ENCODE measurements at places on chromosomes 3 and 15. TPM values are rescaled to one million over a fixed set of nuclear protein-coding genes. Genes with fewer than 3 reads are reported as not detected.

Gene SEMA5B
- 3.1 TPM for polyA plus RNA-seq

Gene GP5
- 0.46 TPM for polyA plus RNA-seq

Gene ARHGEF26
- polyA plus RNA-seq, result 6.9 TPM

Gene FAM3D
- polyA plus RNA-seq, result not detected

Gene PIERCE2
- 2.6 TPM for polyA plus RNA-seq
